ENCODE measurements at places on chromosomes 4 and X. TPM values are rescaled to one million over a fixed set of nuclear protein-coding genes. Genes with fewer than 3 reads are reported as not detected.

DSPP gene
- not detected for total RNA-seq

- DNase-seq = no peak
These were observed 192.7 kb upstream of the S100G start for GRCh38 chrX:16457239-16457638.

DNA sequence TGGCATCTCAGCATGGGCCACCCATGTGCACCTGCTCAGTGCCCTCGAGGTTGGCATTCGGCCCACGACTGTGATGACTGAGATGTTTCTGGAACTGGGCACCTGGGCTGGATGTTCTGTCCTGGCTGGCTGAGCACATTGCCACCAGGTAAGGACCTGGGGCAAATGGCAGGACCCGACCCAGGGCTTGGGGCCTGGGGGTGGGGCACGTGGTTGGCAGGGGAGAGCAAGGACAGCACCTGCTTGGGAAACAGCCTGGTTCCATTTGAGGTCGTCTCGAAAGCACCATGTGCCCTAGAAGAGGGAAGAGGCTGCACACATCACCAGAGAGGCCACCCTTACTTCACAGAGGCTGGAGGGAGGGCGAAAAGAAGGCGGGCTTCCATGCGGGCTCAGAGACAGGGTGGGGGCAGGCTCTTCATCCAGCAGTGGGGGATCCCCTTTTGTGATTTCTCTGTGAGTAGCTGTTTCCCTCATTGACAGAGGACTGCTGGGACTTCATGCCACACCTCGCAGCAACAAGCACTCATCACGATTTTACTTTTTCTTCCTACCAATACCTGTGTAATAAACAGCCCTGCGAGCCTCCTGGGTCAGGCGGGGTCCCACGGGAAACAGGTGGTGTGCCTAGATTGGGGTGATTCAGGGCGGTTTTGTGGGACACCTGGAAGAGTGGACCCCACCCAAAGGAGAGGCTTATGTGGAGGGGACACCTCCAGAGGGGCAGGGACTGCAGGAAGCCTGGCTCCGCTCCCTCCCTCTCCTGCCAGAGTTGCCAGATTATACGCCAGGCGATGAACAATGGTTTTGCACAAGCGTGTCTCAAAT is 12.0 kb downstream of the TMEM187 start:
- no peak for DNase-seq

TNMD gene
- not detected for total RNA-seq
